Activated naive CD8-positive, alpha-beta T cell treated with anti-CD3 and anti-CD28 coated beads for 36 hours (primary cell): ENCODE measurements at places on chromosomes 7 and 10. TPM values are rescaled to one million over a fixed set of nuclear protein-coding genes. Genes with fewer than 3 reads are reported as not detected.

- DNase-seq = no peak
Observed at GRCh38 chr7:112372101-112372500, 78.2 kb upstream of the IFRD1 start.

- DNase-seq = peak; percentile 40
Observed at GRCh38 chr10:73908853-73909539, 1.9 kb upstream of the PLAU start.

- no peak for DNase-seq
Observed at GRCh38 chr7:22346383-22347107, 10.4 kb downstream of the RAPGEF5 start.

- peak; percentile 63 for DNase-seq
Observed at GRCh38 chr10:71771821-71772617, 1.3 kb downstream of the VSIR start.

- DNase-seq = no peak
Observed at GRCh38 chr7:147279514-147279913, 1162.9 kb downstream of the CNTNAP2 start.

Gene C10orf90
- not detected for total RNA-seq

Gene ANXA8L1
- total RNA-seq = not detected
